ENCODE measurements at places on chromosomes 2 and 18. TPM values are rescaled to one million over a fixed set of nuclear protein-coding genes. Genes with fewer than 3 reads are reported as not detected.

DNA sequence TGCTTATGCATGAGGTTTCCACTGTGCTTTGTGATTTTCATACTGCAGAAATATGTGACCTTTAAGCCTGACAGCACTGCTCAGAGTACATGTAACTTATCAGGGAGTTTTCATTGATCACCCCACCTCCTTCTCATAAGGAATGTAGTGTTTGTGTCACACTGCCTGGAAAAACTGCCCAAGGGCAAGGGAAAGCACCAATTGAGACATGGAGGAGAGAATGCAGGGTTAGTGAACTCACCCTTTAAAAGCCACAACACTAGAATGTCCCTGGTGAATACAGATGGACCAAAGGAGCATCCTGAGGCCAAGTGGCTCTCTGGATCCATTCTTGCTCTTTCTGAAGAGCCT is 147.2 kb upstream of the SPATS2L start:
- no peak for DNase-seq

- no peak for DNase-seq
Observed at GRCh38 chr2:160460333-160460731, 33.3 kb downstream of the RBMS1 start.

- DNase-seq, result no peak
Observed at GRCh38 chr2:97844311-97844859, 131.0 kb downstream of the ZAP70 start.

GRCh38 chr2:164725542-164725941 is 104.3 kb upstream of the GRB14 start:
- DNase-seq, result no peak

- no peak for DNase-seq
Observed at GRCh38 chr2:75800456-75800855, 89.7 kb upstream of the GCFC2 start.

DNA sequence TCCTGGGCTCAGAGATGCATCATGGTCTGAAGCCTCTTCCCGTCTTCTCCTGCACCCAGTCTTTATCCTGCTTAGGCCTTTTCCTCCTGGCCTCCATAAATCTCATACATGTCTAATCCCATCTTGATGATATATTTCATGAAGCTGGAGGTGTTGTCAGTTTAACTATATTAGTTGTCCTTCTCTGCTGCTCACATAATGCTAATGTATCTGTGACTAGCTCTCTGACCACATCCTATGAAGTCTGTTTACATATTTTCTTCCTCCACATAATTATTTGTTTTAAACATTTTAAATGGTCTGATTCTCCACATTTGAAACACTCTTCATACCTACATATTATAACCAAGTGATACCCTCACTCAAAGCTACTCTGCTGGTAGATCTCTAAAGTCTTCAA is 315.2 kb upstream of the RND3 start:
- DNase-seq, result no peak

DNA sequence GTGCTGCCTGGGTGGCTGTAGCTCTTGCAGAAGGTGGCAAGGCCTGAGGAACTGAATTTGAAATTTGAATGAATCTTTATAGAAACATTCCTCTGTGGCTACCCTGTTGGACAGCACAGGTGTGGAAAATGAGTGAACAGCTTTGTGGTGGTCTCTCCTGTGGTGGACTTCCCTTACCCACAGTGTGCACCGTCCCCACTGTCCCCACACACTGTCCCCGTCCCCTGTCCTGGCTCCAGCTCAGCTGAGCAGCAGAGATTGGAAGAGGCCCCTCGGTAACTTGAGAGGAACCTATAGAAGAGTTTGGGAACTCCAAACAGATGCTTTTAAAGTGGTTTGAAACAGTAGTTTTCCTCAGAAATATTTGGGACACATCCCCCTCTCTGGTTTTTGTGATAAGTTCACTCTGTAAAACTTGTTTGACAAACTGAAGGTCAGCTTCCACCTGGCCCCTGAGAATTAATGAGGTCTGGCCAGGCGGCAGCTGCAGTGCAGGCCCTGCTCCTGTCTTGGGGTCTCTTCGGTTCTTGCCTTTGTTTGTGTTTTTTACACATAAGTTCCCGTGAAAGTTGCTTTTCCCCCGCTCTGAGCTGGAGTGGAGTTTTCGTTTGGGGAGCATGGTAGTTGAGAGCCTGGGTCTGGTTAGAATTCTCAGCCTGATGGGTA is 63.2 kb downstream of the ASAP2 start:
- DNase-seq, result no peak

DNA sequence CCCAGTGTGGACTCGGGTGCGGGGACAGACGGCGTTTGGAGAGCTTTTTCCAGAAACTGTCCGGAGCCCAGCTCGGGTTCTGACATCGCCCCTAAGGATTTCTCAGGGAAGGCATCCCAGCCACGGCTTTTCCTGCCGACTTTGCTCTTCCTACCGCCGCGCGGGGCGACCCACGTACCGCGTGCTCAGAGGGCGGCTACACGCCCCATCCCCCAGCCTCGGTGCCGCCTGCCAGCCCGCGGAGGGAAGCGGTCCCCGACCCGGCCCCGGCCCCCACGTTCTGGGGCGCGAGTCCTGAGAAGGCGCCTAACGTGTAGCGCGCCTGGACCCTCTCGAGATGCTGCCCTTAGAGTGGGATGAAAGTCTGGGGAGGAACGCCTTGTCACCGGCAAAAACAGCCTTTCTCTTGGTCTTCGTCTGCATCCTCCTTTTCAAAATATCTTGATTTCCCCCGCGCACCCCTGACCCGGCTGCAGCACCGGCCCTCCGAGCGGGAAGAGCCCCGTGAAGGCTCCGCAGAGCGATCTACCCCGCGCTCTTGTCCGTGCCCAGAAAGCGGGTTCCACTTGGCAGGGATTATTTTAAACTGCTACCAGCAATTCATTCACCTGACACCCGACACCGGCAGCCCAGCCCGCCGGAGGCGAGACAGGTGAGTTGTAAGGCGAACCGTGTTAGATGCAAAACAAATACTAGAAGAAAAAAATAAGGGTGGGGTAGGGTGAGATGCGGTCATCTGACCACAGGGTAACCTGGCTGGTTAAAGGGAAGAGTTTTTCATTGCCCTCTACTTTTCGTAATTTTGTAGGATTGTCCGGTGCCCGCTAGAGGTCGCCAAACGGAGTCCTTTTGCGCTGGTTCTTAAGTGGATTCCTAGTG is 812 bp upstream of the KCNG3 start:
- peak; percentile 79 for DNase-seq

- no peak for DNase-seq
Observed at GRCh38 chr2:112926707-112927106, 15.7 kb downstream of the IL37 start.

- no peak for DNase-seq
Observed at GRCh38 chr2:134773759-134774742, 55.3 kb upstream of the TMEM163 start.

GRCh38 chr18:9323750-9324445 is 10.7 kb upstream of the TWSG1 start:
- peak; percentile 11 for DNase-seq

- DNase-seq, result no peak
Observed at GRCh38 chr2:2748399-2749205, 417.5 kb upstream of the MYT1L start.

- no peak for DNase-seq
Observed at GRCh38 chr2:221444106-221444505, 128.0 kb downstream of the EPHA4 start.

CCBE1 gene
- total RNA-seq, result 0.99 TPM

KLHL41 gene
- total RNA-seq, result 1.3 TPM

FHOD3 gene
- total RNA-seq, result 2.0 TPM

PER2 gene
- total RNA-seq, result 21.8 TPM

BUB1 gene
- not detected for total RNA-seq

CTAGE1 gene
- total RNA-seq, result not detected

GALNT14 gene
- 6.7 TPM for total RNA-seq

GAL3ST2 gene
- total RNA-seq, result not detected

All from body of pancreas (tissue), 4 donors.